IPS DF 6.9 (cell line): ENCODE measurements at places on chromosomes 6 and 20.

GRCh38 chr20:34295284-34295683 lies 7.9 kb downstream of the AHCY start:
- no peak for DNase-seq

DNA sequence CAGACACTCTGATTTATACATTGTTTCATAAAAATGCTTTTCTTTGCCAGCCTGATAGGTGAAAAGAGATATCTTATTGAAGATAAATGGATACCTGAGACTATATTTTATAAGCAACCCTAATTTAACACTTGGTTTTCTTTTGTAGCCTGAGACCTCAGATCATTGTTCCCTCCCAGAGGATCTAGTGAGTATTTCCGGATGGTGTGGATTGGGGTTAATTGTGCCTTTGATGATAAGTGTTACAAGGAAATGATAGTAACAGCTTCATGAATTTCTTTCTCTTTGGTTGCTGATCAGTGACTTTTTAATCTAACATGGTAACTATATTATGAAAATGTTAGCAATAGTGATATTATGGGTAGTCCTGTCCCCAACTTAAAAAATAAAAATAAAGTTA lies 30.4 kb downstream of the KDM1B start:
- DNase-seq = no peak

DNA sequence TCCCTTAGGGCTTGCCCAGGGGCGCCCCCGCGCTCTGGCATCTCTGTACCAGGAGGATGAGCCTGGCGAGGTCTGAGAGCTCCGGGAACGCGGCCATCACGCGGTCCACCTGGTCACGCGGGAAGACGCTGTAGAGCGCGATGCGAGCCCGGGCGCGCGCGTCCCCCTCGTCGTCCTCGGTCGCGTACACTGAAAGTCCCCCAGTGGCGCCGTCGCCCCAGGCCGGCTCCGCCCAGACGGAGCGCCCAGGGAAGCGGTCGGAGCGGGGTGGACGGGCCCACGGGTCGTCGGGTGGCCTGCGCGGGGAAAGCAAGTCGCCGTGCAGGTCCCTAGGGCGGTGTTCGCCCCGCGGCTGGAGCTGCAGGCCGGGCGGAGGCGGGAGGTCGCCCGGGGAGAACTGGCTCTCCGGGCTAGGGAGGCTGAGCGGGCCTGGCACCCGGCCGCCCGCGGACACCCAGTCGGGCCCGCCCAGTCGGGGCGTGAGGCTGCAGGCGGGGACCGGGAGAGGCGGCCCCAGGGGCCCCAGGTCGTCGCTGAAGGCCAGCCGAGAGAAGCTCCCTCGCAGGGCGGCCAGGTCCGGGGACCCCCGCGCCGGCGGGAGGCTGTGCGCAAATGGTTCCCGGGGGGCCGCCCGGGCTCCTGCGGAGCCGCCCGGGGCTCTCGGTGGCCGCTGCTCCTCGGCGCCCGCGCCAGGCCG lies 34.0 kb downstream of the ZC3H12D start:
- no peak for DNase-seq

DNA sequence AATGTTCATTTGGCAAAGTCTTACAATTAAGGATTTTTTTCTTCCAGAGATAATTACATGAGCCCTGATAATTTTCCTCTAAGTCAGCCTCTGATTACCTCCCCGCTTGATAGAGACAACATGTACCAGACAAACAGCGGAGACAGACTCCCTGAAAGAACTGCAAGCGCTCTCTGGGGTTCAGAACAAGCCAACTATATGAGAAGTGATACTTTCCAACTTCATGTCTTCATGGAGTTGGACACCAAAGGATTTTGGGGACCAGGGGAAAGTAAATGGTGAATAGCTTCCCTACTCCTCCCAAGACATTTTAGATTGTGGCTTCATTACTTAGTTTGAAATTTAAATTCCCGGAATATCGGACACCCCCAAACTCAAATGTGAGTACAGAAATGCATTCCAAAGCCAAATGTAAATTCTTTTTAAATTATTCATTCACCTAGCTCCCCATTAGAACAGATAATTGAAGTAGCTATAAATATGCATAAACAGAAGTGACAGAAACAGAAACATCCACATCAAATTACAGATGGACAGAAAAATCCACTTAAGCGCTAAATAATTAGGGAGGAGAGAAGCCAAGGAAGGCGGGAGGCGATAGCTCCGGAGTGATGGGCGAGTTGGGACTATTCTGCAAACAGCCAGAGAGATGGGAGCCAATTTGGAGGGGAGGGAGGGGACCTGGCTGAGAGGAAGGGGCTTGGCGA lies 129.7 kb upstream of the AKAP12 start:
- DNase-seq = no peak

DNA sequence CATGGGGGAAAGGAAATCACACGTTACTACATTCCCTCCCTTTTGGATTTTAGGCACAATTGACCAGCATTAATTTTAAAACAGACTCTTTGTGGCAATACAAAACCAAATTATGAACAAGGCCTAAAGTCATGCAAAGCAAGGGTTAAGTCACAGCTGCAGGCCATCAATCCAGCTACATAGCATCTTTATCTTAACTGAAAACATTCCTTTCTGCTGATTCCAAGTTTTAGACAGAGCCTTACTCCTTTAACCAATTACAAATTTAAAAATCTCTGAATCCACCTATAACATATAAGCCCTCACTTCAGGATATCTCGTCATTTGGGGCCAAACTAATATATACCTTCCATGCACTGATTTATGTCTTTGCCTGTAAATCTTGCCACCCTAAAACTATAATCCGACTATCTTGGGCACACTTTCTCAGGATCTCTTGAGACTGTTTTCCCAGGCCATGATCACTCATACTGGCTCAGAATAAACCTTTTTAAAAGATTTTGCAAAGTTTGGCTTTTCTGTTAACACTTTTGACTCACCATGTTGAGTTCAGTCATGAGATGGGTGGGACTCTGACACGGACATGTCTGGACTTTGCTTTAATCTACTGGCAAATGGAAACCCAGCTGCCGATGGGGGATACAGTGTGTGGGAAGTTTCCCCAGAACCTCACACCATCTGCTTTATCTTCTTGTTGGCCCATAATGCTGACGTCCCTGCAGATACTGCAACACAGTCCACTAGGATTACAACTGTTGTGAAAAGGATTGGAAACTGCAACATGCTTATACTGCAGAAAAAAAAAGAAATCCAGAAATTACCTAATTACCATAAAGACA lies 757.0 kb downstream of the PTPRT start:
- DNase-seq = no peak

- DNase-seq = no peak
These were observed 76.3 kb downstream of the DTNBP1 start for GRCh38 chr6:15586503-15586902.

GRCh38 chr6:35089935-35090505 lies 51.1 kb downstream of the TCP11 start:
- no peak for DNase-seq

DNA sequence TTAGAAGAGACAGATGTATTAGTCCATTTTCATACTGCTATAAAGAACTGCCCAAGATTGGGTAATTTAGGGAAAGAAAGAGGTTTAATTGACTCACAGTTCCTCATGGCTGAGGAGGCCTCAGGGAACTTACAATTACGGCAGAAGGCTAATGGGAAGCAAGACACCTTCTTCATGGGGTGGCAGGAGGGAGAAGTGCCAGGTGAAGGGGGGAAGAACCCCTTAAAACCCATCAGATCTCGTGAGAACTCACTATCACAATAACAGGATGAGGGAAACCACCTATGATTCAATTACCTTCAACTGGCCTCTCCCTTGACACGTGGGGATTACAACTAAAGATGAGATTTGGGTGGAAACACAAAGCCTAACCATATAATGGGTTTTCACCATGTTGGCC lies 28.9 kb upstream of the PNRC1 start:
- no peak for DNase-seq

- no peak for DNase-seq
These were observed 160.5 kb upstream of the AGPAT4 start for GRCh38 chr6:161434350-161434749.

- DNase-seq = no peak
These were observed 623.8 kb downstream of the HTR1B start for GRCh38 chr6:76839505-76839904.

DNA sequence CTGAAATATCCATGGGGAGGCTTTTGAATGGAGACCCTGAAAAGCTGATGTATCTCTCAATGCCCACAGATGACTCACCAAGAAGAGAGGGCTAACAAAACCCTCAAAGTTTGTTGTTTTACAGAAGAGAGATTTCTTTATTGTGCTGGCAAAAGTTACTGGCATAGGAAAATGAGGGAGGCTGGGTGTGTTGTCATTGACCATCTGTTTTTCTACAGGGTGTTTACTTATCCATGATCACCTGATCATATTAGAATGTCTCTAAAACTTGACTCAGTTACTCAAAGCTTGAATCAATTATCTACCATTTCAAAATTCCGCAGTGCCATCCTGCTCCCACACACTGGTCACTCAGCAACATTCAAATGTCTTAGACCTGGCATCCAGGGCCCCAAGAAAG lies 9.8 kb downstream of the NCOA6 start:
- no peak for DNase-seq
